H9 (cell line): ENCODE measurements at places on chromosomes 12 and 14. TPM values are rescaled to one million over a fixed set of nuclear protein-coding genes. Genes with fewer than 3 reads are reported as not detected.

- DNase-seq: no peak
These were observed 49.6 kb downstream of the CALM1 start for GRCh38 chr14:90446405-90446804.

- no peak for DNase-seq
These were observed 1248.4 kb downstream of the LRFN5 start for GRCh38 chr14:42855085-42855484.

GRCh38 chr12:58725400-58726105 is 194.8 kb downstream of the LRIG3 start:
- no peak for DNase-seq

- DNase-seq: no peak
These were observed 32.4 kb downstream of the PLXNC1 start for GRCh38 chr12:94180558-94181296.

- DNase-seq: peak; percentile 68
These were observed 10.0 kb downstream of the LHX5 start for GRCh38 chr12:113461666-113462065.

- DNase-seq: no peak
These were observed 75.9 kb upstream of the FBRSL1 start for GRCh38 chr12:132413931-132414588.

DNA sequence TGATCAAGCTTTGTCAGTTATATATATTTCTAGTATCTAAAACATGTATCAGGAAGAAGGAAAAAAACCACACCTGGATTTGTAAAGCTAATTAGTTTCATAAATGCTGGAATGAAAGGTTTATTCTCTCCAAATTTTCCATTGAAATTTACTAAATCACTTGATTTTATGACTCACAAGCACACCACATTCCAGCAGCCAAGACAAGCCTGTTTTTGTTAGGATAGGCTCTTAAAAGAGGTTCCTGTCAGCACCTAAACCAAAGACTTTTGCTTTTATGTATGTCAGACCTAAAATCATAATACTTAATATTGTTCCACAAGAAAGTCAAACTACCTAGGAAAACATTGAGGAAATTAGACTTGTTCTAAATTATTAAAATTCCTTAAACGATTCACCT is 85.3 kb upstream of the PAWR start:
- DNase-seq: no peak

DNA sequence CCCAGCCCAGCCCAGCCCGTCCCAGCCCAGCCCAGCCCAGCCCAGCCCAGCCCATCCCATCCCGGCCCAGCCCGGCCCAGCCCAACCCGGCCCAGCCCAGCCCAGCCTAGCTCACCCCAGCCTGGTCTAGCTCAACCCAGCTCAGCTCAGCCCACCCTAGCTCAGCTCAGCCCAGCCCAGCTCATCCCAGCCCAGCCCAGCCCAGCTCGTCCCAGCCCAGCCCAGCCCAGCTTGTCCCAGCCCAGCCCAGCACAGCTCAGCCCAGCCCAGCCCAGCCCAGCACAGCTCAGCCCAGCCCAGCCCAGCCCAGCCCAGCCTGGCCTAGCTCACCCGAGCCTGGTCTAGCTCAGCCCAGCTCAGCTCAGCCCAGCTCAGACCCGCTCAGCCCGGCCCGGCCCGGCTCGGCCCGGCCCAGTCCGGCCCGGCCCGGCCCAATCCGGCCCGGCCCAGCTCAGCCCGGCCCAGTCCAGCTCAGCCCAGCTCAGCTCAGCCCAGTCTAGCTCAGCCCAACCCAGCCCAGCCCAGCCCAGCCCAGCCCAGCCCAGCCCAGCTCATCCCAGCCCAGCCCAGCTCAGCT is 184.7 kb downstream of the TMEM121 start:
- DNase-seq: no peak

DNA sequence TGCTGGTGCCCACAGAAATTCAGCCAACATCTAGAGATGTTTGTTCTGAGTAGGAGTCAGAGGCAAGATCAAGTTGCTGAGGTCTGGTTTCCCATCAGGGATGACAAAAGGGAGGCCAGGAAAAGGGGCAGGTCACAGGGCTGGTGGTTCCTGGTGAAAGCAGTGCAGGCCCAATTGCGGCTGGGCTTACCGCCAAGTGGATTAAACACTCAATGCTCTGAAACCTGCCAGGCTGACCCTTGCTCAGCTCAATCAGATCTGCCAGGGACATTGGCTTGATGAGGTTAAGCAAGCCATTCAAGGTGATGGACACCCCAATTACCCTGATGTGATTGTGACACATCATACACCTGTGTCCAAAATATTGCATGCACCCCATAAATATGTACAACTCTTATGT is 5.5 kb upstream of the OAS1 start:
- DNase-seq: no peak

DNA sequence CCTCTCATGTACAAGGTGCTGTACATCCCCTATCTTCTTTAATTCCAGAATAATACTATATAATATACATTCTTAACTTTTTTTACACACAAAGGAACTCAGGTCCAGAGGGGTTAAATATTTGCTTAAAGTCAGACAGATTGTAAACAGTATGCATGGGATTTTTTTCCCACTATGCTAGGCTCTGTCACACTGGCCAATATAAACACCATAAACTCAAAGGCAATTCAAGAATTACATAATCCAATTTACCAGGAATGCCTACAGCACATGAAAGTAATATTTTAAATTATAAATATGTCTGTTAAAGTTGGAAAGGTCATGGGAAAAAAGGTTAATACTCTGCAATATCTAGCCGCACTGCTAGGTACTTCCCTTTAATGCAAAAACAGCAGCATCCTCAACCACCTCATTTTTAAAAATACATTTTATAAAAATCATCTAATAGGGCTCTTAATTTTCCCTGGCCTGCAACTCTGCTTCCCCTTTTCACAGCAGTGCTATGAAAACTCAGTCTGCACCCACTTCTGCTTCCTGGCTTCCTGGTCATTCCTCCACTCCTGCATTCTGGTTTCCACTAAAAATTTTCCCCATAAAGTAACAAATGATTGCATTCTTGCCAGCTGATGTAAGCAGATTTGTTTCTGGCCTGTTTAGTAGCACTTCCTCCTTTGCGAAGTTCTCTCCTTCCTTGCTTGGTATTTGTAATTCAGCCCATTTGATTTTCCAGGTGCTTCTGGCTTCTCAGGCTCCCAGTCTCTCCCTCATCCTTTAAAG is 128.1 kb downstream of the ITPR2 start:
- no peak for DNase-seq

- DNase-seq: peak; percentile 86
These were observed 46.0 kb downstream of the SMIM41 start for GRCh38 chr12:52125476-52125900.

GRCh38 chr14:85535321-85535720 is 5.4 kb downstream of the FLRT2 start:
- DNase-seq: no peak

- no peak for DNase-seq
These were observed 77.6 kb upstream of the KCNH3 start for GRCh38 chr12:49461221-49461620.

- DNase-seq: no peak
These were observed 331.6 kb upstream of the STXBP6 start for GRCh38 chr14:25381498-25381897.

- no peak for DNase-seq
These were observed 107.6 kb downstream of the PTCSC3 start for GRCh38 chr14:36068777-36069534.

The PPM1A gene
- total RNA-seq: 41.7 and 49.2 TPM in 2 replicates

The RNASE3 gene
- not detected in 2 replicates for total RNA-seq

The TRHDE gene
- 0.68 and 1.0 TPM in 2 replicates for total RNA-seq

The SOCS4 gene
- 37.5 and 38.5 TPM in 2 replicates for total RNA-seq

The SLC25A47 gene
- 0.13 TPM in 1 of 2 replicates, not detected in the other for total RNA-seq
